ENCODE measurements at places on chromosomes 12 and 14.

- DNase-seq, result no peak
Measured at GRCh38 chr12:88351146-88351545, 209.0 kb downstream of the TMTC3 start.

DNA sequence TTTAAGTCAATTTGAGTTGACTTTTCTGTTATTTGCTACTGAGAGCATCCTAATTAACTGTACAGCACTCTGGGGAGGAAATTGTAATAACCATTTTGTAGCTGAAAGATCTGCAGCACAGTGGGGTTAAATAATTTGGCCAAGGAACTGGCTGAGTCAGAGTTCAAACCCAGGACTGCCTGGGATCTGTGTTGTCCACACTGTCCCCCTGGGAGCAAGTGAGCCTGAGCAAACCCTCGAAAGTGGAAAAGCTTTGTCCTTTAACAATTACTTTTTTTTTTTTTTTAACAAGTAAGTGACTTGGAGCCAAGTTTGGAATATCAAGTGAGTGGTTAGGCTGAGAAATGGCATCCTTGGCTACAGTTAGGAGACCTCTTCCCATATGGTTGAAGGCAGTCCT, 247.2 kb upstream of the CCDC196 start:
- no peak for DNase-seq

- no peak for DNase-seq
Measured at GRCh38 chr12:25591144-25591543, 38.1 kb upstream of the LMNTD1 start.

DNA sequence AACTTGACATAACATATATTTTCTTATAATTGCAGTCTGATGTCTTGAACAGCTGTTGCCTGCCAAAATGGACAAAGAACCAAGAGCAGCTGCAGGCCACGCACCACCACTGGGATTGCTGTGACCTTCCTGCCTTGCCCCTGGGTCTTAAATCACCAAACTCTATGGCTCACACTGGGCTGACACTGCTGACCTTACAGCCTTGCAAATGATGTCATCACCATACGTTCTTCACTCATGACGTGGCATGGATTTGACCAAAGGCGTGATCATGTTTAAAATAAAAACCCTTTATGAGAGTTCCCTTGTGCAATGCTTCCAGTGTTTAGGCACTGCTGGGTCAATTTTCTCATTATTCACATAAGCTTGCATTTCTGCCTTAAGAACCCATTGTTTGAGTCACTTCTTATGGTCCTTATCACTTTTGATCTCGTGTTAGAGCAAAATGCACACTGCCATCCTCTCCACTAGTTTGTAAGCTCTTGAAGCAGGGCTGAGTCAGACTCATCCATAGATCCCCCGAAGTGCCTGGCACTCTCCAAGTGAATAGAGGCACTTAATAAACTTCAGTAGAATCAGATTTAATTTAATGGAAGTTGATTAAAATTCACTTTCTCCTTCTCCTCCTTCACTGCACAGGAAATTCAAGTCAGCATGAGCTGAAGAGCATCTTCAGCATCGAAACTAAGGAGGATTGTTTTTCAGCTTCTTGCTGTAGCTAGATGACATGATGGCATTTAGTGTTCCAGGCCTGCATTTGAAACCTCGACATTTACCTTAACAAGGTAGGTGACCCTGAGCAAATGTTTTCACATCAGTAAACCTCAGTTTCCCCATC, 132.4 kb upstream of the PZP start:
- DNase-seq, result no peak

- DNase-seq, result no peak
Measured at GRCh38 chr12:112294793-112295192, 87.4 kb downstream of the HECTD4 start.

- DNase-seq, result no peak
Measured at GRCh38 chr12:49529414-49529813, 9.4 kb upstream of the KCNH3 start.
